ENCODE measurements at places on chromosomes 5 and 9.

DNA sequence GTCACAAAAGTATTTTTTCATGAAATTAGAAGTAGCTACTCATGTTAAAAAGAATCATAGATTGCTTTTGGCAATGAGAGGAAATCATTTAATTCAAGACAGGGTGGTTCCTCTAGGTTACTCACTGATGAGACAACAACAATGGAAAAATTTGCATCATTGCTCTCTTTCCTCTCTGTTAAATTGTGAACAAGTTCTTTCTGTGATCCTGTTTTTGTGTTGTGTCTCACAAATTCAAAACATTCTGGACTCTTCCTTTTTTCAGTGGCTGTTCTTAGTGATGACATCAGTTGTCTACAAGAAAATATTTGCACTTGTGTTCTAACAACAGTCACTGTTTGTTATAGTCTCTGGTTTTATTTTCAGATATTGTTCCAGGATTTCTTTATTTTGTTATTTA, 95.3 kb downstream of the XRCC4 start:
- DNase-seq: no peak

DNA sequence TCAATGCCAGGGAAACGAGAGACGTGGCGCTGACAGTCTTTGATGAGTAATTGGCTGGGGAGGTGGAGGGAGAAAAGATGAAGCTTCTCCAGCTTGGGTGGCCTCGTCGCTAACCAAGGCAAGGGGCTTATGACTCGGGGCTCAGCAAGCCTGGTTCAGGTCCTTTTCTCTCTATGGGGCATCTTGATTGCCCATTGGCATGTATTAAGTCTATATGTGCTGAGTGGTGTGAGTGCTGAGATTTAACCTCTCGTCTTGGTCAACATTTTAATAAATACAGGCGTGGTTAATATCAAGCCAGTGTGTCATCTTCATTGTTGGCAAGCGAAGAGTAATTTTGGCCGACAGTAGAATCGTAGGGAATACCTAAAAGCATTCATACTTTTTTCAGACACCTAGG, 85.9 kb downstream of the RAI14 start:
- DNase-seq: no peak

- DNase-seq: no peak
Observed at GRCh38 chr5:68240202-68240601, 24.6 kb downstream of the PIK3R1 start.

DNA sequence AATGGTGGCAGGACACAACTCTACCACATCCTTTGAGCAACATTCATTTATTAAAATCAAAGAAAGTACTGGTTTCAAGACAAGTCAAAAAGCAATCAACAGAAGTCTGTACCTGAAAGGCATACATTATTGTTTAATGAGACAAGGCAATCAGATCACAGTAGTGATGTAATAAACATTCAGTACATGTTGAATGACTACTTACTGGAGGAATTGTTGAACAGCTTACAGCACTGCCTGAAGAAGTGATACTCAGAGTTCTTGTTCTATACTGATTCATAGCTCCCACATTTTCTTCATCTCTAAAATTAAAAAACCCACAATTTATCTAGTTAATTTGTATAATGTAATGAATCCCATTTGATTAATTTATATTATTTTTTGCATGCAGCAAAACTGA, 18.2 kb downstream of the RIOK2 start:
- no peak for DNase-seq

- no peak for DNase-seq
Observed at GRCh38 chr9:137643921-137644320, 25.1 kb downstream of the EHMT1 start.

- DNase-seq: no peak
Observed at GRCh38 chr5:10592601-10593000, 28.7 kb downstream of the ANKRD33B start.

DNA sequence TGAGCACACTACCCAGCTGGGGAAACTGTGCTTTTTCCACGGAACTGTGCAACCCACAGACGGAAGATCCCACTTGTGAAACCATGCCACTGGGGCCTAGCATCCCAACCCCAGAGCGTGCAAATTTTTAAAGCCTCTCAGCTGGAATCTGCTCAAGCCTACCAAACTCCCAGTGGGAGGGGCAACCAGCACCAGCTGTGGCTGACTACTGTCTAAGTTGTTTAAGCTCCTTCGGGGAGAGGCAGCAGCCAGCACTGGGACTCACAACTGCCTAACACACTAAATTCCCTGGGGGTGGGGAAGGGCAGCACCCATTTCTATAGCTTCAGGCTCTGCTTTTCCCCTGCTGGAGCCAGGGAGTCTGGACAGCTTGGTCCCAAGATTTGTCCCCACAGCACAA, 287.6 kb upstream of the MSX2 start:
- DNase-seq: no peak

- no peak for DNase-seq
Observed at GRCh38 chr5:59208474-59208873, 625.6 kb downstream of the RAB3C start.

DNA sequence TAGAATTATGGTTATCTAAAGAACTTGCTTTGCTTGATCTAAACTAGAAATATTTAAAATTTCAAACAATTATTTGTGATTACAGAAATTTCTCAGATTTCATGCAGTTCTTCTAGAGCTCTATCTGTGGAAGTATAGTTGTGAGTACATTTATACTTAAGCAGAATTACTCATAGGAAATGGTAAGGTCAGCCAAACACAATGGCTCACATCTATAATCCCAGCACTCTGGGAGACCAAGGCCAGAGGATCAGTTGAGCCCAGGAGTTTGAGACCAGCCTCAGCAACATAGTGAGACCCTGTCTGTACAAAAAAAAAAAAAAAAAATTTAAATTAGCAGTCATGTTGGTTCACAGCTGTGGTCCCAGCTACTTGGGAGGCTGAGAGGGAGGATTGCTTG, 71.0 kb downstream of the INVS start:
- DNase-seq: no peak

GRCh38 chr9:87479801-87480201, 17.9 kb upstream of the DAPK1 start:
- DNase-seq: no peak

DNA sequence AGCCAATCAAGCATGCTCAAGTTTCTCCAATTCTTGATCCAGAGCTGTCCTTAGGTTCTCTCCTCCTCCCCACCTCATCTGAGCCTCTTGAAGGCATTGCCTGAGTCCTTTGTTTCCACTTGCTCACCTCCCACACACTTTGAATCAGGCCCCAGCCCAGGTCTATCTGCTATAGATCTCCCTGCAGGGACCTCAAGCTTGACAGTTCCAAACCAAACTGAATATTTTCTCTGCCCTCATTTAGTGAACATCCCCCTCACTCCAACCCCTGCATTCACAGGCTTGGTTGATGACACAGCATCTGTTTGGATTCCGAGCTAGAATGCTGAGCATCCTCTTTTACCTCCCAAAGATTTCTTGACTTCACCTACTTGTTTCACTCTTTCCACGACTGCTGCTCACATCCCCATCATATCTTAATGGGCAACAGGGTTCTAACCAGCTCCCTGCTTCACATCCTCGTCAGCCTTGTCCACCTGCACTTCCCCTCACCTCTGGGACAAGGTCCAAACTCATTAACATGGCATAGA, 474.5 kb downstream of the ZSWIM6 start:
- DNase-seq: no peak

- no peak for DNase-seq
Observed at GRCh38 chr5:149046196-149046829, 16.5 kb downstream of the SH3TC2 start.

DNA sequence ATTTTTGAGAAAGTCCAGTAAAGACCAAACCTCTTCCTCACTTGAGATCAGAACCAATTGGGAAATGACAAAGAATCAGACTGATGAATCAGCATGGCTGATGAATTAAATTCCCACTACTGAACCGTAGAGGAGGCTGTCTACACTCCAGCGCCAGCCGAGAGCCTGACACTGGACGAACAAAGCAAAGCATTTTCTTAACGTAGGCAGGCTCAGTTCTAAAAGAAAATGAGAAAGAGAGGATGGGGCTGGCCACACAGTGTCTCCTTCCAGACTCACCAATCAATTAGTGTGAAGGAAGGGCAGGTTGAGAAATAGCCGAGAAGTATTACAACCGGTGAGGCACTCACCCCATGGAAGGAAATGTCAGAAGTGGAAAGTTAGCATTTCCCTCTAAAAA, 49.4 kb downstream of the ITGA1 start:
- DNase-seq: no peak

DNA sequence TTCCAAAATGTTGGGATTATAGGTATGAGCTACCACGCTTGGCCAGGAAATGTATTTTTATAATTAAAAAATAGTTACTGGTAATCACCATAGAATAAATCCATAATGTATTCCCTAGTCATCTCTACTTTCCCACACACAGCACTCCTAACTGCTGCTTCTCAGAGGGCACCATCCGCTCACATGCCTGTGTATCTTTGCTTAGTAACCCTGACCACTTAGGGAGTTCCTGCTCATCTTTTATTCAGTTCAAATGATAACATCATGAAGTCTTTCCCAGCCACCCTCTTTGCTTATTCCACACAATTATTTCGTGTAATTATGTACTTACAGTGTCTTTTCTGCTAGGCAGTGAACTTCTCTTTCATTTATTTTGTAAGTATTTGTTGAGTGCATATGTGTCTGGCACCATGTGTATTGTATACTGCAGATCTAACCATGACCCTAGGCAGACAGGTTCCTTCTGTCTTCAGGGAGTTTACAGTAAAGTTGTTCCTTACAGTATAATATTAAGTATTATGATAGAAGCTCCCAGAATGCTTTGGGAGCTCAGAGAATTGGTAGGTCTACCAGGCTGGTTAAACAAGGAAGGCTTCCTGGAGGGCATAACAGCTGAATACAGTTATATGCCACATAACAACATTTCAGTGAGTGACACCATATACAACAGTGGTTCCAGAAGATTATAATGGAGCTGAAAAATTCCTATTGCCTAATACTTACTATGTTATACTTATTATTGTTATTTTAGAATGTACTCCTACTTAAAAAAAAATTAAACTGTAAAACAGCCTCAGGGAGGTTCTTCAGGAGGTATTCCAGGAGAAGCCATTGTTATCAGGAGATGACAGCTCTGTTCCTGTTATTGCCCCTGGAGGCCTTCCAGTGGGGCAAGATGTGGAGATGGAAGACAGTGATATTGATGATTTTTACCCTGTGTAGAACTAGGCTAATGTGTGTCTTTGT, 39.2 kb downstream of the DCAF10 start:
- DNase-seq: no peak

- DNase-seq: no peak
Observed at GRCh38 chr9:73536403-73536802, 384.7 kb downstream of the ANXA1 start.

GRCh38 chr9:127568971-127569885, 42.8 kb upstream of the STXBP1 start:
- DNase-seq: peak; percentile 69

GRCh38 chr5:35771300-35771699, 85.4 kb upstream of the IL7R start:
- no peak for DNase-seq

DNA sequence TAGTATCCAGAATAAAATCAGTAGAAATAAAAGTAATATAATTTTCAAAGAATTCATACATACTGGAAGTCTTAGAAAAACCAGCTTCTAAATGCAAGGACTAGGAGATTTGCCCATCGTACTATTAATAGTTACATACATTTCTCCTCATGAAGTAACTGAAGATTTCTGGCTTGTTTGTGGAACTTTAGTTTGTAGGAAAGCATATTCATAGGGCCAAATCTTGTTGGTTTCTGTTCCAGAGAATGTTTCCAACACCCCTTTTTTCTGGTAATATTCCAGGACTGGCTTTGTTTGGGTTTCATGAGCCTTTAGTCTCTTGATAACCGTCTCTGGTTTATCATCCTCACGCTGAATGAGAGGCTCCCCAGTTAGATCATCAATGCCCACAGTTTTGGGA, 66.3 kb upstream of the TJP2 start:
- DNase-seq: no peak

DNA sequence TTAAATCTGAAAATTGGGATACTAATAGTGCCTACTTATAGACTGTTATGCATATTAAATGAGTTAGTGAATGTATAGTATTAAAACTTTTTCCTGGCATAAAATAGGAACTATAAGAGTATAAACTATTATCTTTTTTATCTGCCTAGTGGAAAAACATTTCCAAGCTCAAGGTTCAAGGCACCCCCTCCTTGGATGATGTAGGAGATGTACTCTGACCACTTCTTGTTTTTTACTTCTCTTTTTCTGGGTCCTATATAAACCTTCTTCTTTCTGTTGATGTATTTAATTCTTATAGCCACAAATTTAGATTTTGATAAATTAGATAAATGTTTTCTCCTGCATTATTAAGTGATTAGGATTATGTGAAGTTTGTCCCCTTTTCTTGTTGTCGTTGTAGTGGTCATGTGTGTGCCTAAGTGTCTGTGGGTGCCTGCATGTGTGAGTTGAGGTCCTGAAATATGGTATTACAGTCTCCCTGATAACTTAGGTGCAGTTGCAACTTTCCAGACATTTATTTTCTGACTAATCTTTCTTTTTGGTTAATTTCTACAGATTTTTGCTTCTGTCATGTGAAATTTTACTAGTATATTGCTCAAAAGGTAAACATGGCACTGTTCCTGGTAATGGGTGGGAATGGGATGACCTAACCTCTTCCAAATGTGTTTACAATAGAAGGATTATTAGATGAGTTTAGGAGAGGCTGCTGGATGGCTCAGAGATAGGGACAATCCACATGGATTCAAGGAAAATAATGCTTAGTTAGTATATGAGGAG, 160.8 kb upstream of the CDKN2B start:
- no peak for DNase-seq

GRCh38 chr5:37926732-37927131, 86.9 kb upstream of the GDNF start:
- no peak for DNase-seq

GRCh38 chr5:19179571-19179970, 808.4 kb downstream of the CDH18 start:
- no peak for DNase-seq

- DNase-seq: no peak
Observed at GRCh38 chr5:32866138-32866537, 155.0 kb downstream of the NPR3 start.

GRCh38 chr9:31908158-31908890, 476.1 kb upstream of the ACO1 start:
- DNase-seq: no peak

DNA sequence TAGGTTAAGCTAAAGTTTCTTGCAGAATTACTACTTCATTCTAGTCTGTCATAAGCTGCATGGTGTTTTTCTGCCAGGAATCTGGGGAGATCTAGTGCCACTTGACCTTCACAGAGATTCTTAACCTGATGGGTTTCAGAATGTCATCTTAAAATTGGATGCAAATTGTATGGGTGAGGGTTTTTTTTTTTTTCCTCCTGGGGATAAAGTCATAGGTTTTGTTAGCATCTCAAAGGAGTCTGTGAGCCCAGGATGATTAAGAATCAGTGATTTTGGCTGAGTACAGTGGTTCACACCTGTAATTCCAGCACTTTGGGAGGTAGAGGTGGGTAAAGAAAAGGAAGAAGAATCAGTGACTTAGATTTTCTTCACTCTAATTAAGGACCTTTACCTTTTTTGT, 51.2 kb downstream of the NIM1K start:
- DNase-seq: no peak

GRCh38 chr5:71948206-71948605, 159.1 kb upstream of the MAP1B start:
- no peak for DNase-seq
